Stimulated activated memory B cell treated with anti-CD40 and anti-IgM and Interleukin-4, amounts not matched to agents 10 μg/mL and 1 μg/mL and 100 μg/mL, for 72 hours (primary cell): ENCODE measurements at places on chromosomes 11 and 22.

GRCh38 chr11:60767388-60767811 is 10.7 kb downstream of the MS4A15 start:
- no peak for ATAC-seq
- H3K4me1 ChIP-seq, result peaks cover 49% of the 10 kb centered on the region
- no peak overlapping the region for H3K4me3 ChIP-seq

GRCh38 chr11:125123947-125124617 is 12.7 kb upstream of the TMEM218 start:
- H3K4me1 ChIP-seq, result peaks cover 12% of the 10 kb centered on the region
- no peaks in the 10 kb centered on the region for H3K36me3 ChIP-seq
- peak; percentile 80 for ATAC-seq
- H3K4me3 ChIP-seq, result peak overlapping the region; percentile 48
- H3K27ac ChIP-seq, result peak overlapping the region; percentile 41
- peaks cover 18% of the 10 kb centered on the region for H3K27me3 ChIP-seq

GRCh38 chr22:36228944-36229343 is 10.4 kb downstream of the APOL2 start:
- H3K27me3 ChIP-seq, result no peaks in the 10 kb centered on the region
- no peak overlapping the region for H3K27ac ChIP-seq
- H3K36me3 ChIP-seq, result peaks cover 83% of the 10 kb centered on the region

GRCh38 chr22:49765951-49766350 is 61.7 kb downstream of the BRD1 start:
- H3K27me3 ChIP-seq, result peaks cover 3% of the 10 kb centered on the region
- H3K27ac ChIP-seq, result no peak overlapping the region
- no peak overlapping the region for H3K4me3 ChIP-seq
- H3K4me1 ChIP-seq, result peaks cover 2% of the 10 kb centered on the region
- H3K36me3 ChIP-seq, result peaks cover 13% of the 10 kb centered on the region

GRCh38 chr22:35782504-35782903 is 64.8 kb downstream of the APOL5 start:
- H3K4me1 ChIP-seq, result no peaks in the 10 kb centered on the region
- no peak overlapping the region for H3K4me3 ChIP-seq
- peaks cover 24% of the 10 kb centered on the region for H3K27me3 ChIP-seq

DNA sequence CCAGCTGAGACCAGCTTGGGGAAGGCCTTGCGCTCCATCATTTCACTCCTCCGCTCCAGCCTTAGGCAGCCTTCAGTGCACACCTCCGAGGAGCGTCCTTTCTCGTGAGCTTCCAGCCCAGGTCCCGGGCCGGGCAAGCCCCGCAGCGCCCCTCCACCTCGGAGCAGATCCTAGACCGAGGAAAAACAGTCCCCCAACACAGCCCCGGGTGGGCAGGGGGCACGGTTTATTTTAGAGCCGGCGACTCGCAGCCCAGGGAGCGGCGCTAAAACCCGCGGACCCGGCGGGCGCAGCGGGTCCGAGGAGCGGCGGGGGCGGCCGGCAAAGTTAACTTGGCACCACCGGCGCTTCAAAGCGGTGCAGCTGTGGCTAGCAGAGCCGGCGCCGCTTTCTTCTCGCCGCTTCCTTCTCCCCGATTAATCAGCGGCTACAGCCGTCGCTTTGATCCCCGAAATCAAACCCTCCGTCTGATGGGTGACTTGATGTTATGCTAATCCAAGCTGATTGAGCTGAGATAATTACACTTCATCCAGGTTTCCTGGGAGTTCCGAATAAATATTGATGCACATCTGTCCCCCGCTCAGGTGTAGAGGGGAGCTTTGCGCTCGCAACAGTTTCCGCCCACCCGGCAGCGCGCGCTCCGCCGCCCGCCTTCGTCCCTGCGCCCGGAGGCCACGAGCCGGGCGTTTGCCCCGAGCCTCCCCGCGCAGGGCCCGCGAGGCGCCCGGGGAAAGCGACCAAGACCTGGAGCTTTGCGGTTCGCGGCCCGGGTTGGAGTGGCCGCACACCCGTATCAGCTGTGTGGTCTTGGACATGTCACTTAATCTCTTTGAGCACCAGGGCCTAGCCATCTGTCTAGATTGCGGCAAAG is 192.7 kb downstream of the BUD13 start:
- H3K4me1 ChIP-seq, result no peaks in the 10 kb centered on the region
- H3K27me3 ChIP-seq, result peaks cover 71% of the 10 kb centered on the region
- H3K36me3 ChIP-seq, result no peaks in the 10 kb centered on the region
- ATAC-seq, result no peak
- H3K27ac ChIP-seq, result no peak overlapping the region
- H3K4me3 ChIP-seq, result no peak overlapping the region

GRCh38 chr22:21457023-21457787 is 10.0 kb upstream of the TMEM191C start:
- H3K27me3 ChIP-seq, result no peaks in the 10 kb centered on the region
- no peaks in the 10 kb centered on the region for H3K36me3 ChIP-seq
- H3K27ac ChIP-seq, result no peak overlapping the region
- ATAC-seq, result no peak
- no peak overlapping the region for H3K4me3 ChIP-seq
- no peaks in the 10 kb centered on the region for H3K4me1 ChIP-seq

DNA sequence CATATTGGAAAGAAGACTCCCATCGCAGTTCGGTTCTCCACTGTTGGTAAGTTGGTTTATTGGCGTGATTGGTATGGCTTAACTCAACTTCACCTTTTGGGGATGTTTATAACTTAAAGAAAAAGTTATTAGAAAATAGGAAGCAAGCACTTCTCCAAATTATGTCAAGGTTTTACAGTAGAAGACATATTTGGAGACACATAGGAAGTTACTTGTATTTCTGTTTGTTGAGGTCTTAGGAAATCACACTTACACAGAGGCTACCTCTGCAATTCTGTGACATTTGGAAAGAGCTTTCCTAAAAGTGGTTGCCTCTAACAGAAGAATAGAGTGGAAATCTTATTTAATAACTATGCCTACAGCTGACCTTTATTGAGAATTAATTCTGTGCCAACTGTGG is 12.3 kb downstream of the CAT start:
- H3K27ac ChIP-seq, result no peak overlapping the region
- ATAC-seq, result no peak
- no peaks in the 10 kb centered on the region for H3K27me3 ChIP-seq
- H3K36me3 ChIP-seq, result peaks cover 52% of the 10 kb centered on the region

DNA sequence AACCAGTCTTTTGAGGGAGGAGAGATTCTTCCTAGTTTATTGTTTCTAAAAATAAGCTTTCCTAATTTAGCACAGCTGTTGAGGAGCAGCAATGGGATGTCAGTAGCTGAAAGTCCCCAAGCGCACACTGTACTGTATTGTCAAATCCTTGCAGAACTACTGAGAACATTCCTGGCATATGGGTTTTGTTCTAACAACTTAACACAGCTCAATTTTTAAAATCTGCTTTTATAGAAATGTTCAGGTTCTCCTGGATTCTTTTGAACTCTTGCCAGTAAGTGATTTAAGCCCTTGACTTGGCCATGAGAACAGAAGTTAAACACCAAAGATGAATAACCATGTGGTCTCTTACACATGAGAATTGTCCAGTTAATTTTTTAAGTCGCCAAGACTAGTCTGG is 218.6 kb downstream of the FAT3 start:
- ATAC-seq, result no peak
- no peaks in the 10 kb centered on the region for H3K27me3 ChIP-seq
- H3K36me3 ChIP-seq, result no peaks in the 10 kb centered on the region

DNA sequence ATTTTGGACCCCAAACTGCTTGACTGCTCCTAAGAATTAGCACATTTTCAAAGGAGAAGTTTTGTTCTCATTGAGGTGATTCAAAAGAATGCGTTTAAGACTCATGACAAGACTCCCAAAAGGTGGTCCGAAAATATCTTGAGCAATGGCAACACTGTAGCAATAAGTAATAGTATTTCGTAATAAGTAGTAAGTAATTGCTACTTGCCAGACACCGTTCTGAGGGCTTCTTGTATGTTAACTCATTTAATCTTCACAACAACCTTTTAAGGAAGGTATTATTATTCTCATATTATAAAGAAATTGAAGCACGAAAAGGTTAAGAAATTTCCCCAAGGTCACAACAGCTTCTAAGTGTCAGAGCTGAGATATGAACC is 184.0 kb upstream of the SORL1-AS1 start:
- H3K4me1 ChIP-seq, result no peaks in the 10 kb centered on the region
- no peak overlapping the region for H3K4me3 ChIP-seq
- no peak overlapping the region for H3K27ac ChIP-seq
- H3K27me3 ChIP-seq, result no peaks in the 10 kb centered on the region

- H3K27ac ChIP-seq, result no peak overlapping the region
- no peaks in the 10 kb centered on the region for H3K4me1 ChIP-seq
- no peaks in the 10 kb centered on the region for H3K36me3 ChIP-seq
- H3K27me3 ChIP-seq, result no peaks in the 10 kb centered on the region
- no peak overlapping the region for H3K4me3 ChIP-seq
- no peak for ATAC-seq
Measured at GRCh38 chr11:97557399-97557798, 1167.6 kb downstream of the JRKL start.

DNA sequence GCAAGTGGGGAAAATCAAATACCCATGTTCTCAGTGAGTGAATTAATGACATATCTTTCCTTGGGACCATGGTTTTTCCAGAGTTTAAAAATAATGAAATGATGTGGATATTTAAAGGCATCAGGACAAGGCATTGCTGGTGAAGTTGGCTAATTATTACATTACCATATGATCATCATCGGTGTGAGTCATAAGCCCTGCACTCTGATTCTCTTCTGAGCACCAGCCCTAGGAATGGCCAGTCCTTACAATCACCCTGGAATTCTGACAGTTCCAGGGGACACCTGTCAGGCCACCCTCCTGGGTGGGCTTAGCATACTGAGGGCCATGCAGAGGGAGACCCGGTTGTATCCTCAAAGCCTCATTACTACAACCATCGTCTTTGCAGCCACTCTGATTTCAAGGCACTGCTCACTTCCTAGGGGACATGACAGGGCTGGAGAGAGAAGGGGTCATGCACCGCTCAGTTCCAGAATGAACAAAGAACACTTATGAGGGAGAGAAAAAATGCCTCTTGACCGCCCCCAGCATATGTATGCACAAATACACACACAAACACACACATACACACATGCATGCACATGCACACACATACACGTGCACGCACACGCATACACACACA is 365.0 kb downstream of the MIAT start:
- H3K36me3 ChIP-seq, result no peaks in the 10 kb centered on the region
- H3K27ac ChIP-seq, result no peak overlapping the region
- H3K4me3 ChIP-seq, result no peak overlapping the region
- H3K4me1 ChIP-seq, result no peaks in the 10 kb centered on the region

- H3K27me3 ChIP-seq, result peaks cover 32% of the 10 kb centered on the region
- H3K4me3 ChIP-seq, result no peak overlapping the region
- H3K4me1 ChIP-seq, result no peaks in the 10 kb centered on the region
- ATAC-seq, result peak; percentile 51
- H3K27ac ChIP-seq, result no peak overlapping the region
Measured at GRCh38 chr11:12377824-12378593, 638 bp downstream of the PARVA start.

DNA sequence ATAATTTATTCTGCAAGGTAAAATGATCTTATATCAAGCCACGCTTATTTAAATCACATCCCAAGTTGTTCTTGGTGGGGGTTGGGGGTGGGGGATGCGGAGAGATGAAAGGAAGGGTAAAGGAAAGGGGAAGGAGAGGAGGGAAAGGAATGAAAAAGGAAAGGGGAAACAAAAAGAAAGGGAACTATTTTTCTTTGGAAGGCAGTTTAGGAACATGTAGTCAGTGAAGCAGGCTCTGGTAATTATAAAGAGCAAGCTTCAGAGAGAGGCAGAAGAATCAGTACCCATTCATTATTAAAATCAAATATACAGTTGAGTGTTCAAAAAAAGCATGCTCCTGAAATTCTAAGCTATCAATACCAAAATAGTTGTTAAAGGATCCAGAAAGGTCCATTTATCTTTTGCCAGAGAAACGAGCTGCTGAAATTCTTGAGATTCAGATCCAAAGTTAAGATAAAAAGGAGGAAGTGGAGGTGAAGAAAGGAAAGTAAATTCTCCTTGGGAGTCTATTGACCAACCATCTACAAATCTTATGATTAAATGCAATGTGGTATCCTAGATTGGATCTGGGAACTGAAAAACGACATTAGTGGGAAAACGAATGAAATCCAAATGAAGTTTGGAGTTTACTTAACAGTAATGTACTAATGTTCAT is 107.4 kb downstream of the SGSM3 start:
- H3K27me3 ChIP-seq, result no peaks in the 10 kb centered on the region
- peaks cover 5% of the 10 kb centered on the region for H3K4me1 ChIP-seq
- H3K4me3 ChIP-seq, result no peak overlapping the region
- no peaks in the 10 kb centered on the region for H3K36me3 ChIP-seq

- peak; percentile 71 for ATAC-seq
- H3K27ac ChIP-seq, result no peak within 1 kb of the TSS
- H3K4me3 ChIP-seq, result peak within 1 kb of the TSS; percentile 57
- no peaks in the 10 kb centered on the region for H3K4me1 ChIP-seq
- peaks cover 86% of the 10 kb centered on the region for H3K27me3 ChIP-seq
Measured at GRCh38 chr11:82733444-82734119, at the start of gene FAM181B. TSS of gene FAM181B (minus strand) at chr11:82733864. CDS start at chr11:82733729, 135 bp downstream.

DNA sequence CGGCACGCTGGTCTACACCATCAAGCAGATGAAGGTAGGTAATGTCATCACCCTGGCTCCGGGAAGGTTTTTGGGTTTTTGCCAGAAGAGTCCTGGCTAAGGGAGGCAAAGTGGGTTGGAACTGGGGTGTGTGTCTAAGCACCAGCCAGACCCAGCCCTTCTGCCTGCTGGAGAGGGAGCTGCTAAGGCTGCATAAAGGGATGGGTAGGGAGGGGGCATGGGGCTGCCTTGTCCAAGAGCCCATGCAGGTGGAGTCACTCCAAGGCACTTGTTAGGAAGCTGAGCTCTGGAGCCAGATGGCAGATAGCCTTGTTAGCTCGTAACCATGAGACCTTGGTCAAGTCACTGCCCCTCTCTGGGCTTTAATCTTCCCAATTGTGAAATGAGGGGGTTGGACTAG is 48.0 kb downstream of the TIMP3 start:
- no peaks in the 10 kb centered on the region for H3K27me3 ChIP-seq
- no peak for ATAC-seq
- H3K4me1 ChIP-seq, result peaks cover 8% of the 10 kb centered on the region
- H3K36me3 ChIP-seq, result no peaks in the 10 kb centered on the region

DNA sequence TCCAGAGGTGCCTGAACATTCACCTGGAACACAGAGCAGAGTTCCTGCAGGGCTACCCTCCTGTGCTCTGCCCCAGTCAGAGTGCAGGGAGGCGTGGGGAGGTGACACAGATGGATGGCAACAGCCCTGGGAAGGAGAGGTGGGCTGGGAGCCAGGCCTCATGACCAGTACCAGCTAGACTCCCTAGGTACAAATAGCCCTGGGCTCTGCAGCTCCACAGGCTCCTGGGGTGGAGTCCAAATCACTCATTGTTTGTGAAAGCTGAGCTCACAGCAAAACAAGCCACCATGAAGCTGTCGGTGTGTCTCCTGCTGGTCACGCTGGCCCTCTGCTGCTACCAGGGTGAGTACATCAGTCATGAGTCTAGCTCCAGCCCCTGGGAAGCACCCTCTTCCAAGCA is at the start of gene SCGB1D2:
Gene SCGB1D2 (plus strand): TSS at position 219 of the 400 bp plus-strand sequence. CDS start 69 bp downstream, at position 288.
- ATAC-seq, result peak; percentile 22
- H3K4me3 ChIP-seq, result no peak within 1 kb of the TSS
- no peaks in the 10 kb centered on the region for H3K36me3 ChIP-seq
- H3K27me3 ChIP-seq, result peaks cover 65% of the 10 kb centered on the region

GRCh38 chr22:47593291-47593690 is 830.8 kb downstream of the TBC1D22A start:
- no peaks in the 10 kb centered on the region for H3K27me3 ChIP-seq
- no peak for ATAC-seq
- no peak overlapping the region for H3K4me3 ChIP-seq
- H3K4me1 ChIP-seq, result no peaks in the 10 kb centered on the region
- H3K36me3 ChIP-seq, result no peaks in the 10 kb centered on the region

GRCh38 chr11:3745161-3745560 is 52.2 kb downstream of the NUP98 start:
- H3K4me3 ChIP-seq, result no peak overlapping the region
- H3K36me3 ChIP-seq, result peaks cover 42% of the 10 kb centered on the region
- no peak for ATAC-seq
- H3K27ac ChIP-seq, result no peak overlapping the region
- H3K4me1 ChIP-seq, result no peaks in the 10 kb centered on the region
- H3K27me3 ChIP-seq, result no peaks in the 10 kb centered on the region
